Peyer's patch (tissue), 4 donors: ENCODE measurements at places on chromosomes 7 and 10. TPM values are rescaled to one million over a fixed set of nuclear protein-coding genes. Genes with fewer than 3 reads are reported as not detected.

GRCh38 chr7:123622660-123623386, 21.2 kb downstream of the ASB15 start:
- no peak for DNase-seq
- H3K36me3 ChIP-seq: no peaks in the 10 kb centered on the region
- no peak overlapping the region for H3K4me3 ChIP-seq
- H3K4me1 ChIP-seq: no peaks in the 10 kb centered on the region

- H3K36me3 ChIP-seq: no peaks in the 10 kb centered on the region
- DNase-seq: no peak
- H3K4me1 ChIP-seq: no peaks in the 10 kb centered on the region
- no peaks in the 10 kb centered on the region for H3K27me3 ChIP-seq
- H3K4me3 ChIP-seq: no peak overlapping the region
Observed at GRCh38 chr10:103795634-103796270, 59.6 kb downstream of the SH3PXD2A start.

GRCh38 chr7:1873857-1874589, 203.9 kb downstream of the ELFN1 start:
- no peak for DNase-seq
- H3K36me3 ChIP-seq: no peaks in the 10 kb centered on the region
- H3K4me3 ChIP-seq: no peak overlapping the region
- no peaks in the 10 kb centered on the region for H3K4me1 ChIP-seq

Gene ELMO1
- total RNA-seq: 82.0 TPM

Gene C7orf33
- total RNA-seq: not detected

- H3K27me3 ChIP-seq: no peaks in the 10 kb centered on the region
- DNase-seq: no peak
- H3K36me3 ChIP-seq: no peaks in the 10 kb centered on the region
- no peak overlapping the region for H3K4me3 ChIP-seq
- no peaks in the 10 kb centered on the region for H3K4me1 ChIP-seq
Observed at GRCh38 chr7:131385039-131385605, 57.4 kb downstream of the MKLN1 start.

Gene DGKB
- 0.88 TPM for total RNA-seq
